CD4-positive, alpha-beta T cell (primary cell): ENCODE measurements at places on chromosomes 3 and 15.

DNA sequence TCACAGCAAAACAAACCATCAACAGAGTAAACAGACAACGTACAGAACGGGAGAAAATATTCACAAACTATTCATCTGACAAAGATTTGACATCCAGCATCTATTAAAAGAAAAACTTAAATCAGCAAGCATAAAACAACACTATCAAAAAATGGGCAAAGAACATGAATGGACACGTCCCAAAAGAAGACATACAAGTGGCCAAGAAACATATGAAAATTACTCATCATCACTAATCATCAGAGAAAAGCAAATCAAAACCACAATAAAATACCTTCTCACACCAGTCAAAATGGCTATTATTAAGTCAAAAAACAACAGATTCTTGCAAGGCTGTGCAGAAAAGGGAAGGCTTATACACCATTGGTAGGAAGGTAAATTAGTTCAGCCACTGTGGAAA lies 13.7 kb upstream of the SERPINI2 start:
- DNase-seq, result no peak

DNA sequence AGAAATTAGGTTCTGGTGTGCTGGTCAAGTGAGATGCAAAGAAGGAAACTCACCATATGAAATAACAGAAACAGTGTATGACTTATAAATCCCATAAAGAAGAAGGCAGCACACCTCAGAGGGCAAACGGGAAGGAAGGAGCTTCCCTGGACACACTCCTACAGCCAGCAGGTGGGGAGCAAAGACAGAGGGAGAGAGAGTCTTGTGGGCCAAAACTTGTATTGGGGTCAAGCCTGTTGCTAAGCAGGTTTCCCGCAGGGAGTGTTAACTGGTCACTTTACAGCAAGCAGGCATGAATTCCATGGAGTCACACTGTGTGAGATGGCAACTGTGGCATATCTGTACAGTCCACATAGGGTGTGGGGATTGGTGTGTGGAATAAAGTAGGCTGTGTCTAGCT lies 222.9 kb upstream of the NDN start:
- DNase-seq, result no peak

DNA sequence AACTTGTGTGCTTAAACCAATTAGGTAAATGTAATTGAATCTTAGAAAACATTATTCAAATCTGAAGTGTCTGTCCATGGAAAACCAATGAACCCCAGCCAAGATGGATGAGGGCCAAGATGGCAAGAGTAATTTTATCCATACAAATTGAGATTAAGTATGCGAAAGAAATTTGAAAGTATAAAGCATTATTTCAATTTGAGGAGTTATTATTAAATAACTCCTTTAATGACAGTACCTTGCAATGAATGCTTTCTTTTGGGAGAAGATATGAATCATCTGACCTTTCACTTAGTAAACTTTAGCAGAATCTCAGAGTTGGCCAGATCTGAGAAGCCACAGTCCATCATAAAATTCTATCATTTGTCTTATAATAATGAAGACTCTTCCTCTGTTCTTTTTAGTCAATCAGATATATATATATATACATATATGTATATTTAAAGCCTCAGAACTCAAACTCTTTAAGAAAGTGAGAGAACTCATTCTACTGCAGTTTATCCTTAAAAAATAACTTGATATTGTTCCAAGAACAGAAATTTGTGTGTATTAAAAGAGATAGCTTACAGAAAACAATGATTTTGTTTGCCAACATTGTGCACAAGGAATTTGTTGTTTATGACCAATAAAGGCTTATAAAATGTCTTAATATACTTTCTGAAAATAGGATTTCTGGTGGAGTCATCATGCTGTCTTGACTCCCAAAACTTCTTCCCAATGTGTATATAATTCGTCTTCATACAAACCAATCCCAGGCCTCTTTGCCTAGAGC lies 434.8 kb upstream of the THBS1 start:
- DNase-seq, result no peak

GRCh38 chr15:50353975-50354837 lies 792 bp downstream of the GABPB1 start:
- DNase-seq, result peak; percentile 28

DNA sequence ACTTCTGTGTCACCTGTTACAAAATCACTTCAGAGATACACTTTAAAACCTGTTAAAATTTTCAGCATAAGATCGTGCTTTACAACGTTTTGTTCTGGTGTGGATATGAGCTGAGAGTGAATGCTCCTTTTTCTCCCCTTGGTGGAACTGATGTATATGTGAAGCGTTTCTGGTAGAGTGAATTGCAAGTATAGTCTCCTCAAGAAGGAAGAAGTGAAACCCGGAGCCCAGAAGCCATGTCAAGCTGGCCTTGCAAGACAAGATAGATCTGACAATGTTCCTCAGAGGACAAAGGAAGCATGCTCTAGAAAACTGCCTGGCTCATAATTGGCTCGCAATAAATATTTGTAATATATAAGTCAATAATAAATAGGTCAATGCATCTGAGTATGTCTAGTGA lies 23.6 kb downstream of the SERPINI2 start:
- no peak for DNase-seq
